Right ventricle myocardium inferior (tissue), 1 donor: ENCODE measurements at places on chromosomes 2 and 18. TPM values are rescaled to one million over a fixed set of nuclear protein-coding genes. Genes with fewer than 3 reads are reported as not detected.

GRCh38 chr2:205764270-205764746 is 82.0 kb downstream of the NRP2 start:
- no peak for DNase-seq

DNA sequence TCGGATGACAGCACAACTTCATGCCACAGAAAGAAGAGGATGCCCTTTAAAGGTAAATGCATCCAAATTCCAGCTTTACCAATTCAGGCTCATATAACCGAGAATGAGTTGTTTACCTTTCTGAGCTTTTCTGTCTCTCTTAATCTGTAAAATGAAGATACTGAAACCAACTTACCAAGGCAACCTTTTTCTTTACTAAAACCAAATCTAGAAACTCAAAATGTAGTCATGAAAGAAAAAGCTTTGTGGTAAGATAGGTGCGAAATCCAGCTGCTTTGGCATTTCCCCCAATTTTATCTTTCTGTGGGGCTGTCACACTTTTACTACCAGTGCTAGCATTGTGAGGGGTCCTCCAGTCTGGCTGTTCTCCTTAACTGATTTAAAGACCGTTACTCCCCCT is 240.4 kb downstream of the IKZF2 start:
- no peak for DNase-seq

DNA sequence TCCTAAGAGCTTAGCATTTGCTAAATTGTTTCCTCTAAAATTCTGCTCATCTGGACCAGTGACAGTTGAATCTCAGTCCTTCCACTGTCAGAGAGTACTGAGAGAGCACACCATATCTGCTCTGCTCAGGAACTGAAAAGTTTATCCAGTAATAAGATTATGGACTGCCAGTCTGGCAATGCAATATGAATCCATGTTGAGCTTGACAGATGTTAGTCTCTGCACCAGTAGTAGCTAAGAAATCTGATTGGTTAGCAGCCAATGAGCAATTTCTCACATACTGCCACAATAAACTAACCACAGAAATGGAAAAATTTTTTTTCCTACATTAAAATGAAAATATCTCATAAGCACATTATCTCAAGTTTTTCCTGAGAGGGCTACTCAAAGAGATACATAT is 2.3 kb downstream of the PRKD3 start:
- no peak for DNase-seq

GRCh38 chr18:58221060-58221725 is 177.2 kb downstream of the NEDD4L start:
- no peak for DNase-seq

- no peak for DNase-seq
These were observed 160.9 kb downstream of the MYO5B start for GRCh38 chr18:50034029-50034428.

- no peak for DNase-seq
These were observed at the start of gene LIPG for GRCh38 chr18:49561289-49562193. TSS of gene LIPG (plus strand) at chr18:49562057. CDS start at chr18:49562309, 252 bp downstream.

GRCh38 chr18:46452820-46453219 is 204.2 kb downstream of the LOXHD1 start:
- no peak for DNase-seq

- DNase-seq, result no peak
These were observed 1067.4 kb downstream of the LRP1B start for GRCh38 chr2:141063406-141063805.

DNA sequence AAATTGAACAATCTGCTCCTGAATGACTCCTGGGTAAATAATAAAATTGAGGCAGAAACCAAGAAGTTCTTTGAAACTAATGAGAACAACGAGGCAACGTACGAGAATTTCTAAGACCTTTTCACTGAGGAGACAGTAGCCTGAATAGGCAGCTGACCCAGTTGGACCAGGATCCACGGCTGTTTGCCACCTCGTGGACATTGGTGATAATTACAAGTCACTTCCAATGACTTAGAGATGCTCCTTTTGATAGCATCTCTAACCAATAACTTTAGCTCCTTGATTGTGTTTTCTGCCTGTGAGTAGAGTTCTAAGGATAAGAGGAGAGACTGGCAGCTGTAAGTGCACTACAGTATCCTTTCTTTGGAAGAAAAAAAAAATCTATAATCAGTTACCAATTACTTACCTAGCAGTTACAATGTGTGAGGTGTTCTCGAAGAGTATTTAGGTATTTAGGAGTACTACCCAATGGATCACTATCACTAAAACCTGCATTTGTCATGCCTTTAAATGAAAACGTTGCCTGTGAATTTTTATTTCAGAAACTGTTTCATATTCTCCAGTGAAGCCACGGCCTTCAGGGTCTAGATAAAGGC is 31.3 kb upstream of the CNTNAP5 start:
- no peak for DNase-seq

- DNase-seq, result no peak
These were observed 23.3 kb downstream of the AOX1 start for GRCh38 chr2:200609028-200609614.

DNA sequence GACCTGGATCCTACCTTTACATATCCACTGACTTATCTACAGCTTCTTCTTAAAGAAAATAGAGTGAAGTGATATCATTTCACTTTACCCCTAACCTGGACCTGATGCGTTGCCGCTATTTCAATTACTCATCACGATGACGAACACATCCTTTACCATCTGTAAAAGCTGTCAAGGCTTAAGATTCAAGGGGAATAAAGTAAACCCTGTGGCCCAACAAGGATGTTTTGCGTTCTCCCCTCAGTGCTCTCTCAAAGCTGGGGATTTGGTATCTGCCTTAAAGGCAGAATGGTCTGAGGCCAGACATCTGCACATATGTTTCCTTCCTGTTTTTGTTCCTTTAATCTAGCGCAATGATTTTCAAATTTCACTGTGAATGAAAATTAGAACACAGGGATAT is 100.1 kb upstream of the KLF7 start:
- DNase-seq, result no peak

The CTNNA2 gene
- not detected for total RNA-seq

The ACKR3 gene
- 30.5 TPM for total RNA-seq

The UPP2 gene
- total RNA-seq, result not detected

The BCL2 gene
- 7.4 TPM for total RNA-seq
